ENCODE measurements at places on chromosomes 2 and 18.

- DNase-seq = no peak
Observed at GRCh38 chr2:8520791-8521344, 161.0 kb upstream of the ID2 start.

GRCh38 chr2:135798762-135799161 lies 38.2 kb downstream of the LCT start:
- DNase-seq = no peak

DNA sequence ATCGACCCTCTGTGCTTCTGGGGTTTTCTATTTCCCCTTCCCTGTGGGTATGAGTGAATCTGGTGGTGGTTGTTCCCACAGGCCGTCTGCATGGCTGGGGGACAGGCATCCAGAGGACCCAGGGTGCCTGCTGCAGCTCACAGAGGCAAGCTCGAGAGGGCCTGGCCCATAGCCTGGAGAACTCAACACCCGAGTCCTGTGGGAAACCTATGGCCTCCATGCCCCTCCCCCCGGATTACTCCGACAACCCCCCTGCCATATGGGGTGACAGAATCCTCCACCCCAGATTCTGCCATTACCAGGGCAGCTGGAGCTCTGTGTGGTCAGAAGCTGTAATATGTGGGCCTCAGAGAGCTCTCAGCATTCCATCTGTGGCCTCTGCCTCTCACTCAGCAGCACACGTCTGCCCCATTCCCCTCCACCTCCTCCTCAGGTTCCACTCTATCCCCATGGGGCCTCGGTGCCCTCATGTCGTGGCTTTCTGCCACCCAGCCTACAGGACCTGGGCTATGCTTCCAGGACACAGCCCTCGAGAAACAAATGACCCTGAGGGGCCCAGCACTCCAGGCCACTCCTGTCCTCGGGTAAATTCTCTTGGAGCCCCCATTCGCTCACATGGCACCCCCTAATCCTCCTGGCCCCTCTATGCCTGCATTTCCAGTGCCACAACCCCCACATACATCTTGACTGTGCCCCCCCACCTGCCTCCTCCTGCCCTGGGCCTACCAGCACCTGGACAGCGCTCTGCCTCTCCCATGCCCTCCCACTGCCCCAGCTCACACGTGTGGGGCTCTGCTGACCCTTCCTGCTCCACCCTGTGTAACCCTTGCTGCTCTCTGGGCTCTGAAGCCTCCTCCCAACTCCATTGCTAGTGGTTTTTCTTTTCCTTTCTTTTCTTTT lies 3.6 kb downstream of the MZT2A start:
- no peak for DNase-seq

DNA sequence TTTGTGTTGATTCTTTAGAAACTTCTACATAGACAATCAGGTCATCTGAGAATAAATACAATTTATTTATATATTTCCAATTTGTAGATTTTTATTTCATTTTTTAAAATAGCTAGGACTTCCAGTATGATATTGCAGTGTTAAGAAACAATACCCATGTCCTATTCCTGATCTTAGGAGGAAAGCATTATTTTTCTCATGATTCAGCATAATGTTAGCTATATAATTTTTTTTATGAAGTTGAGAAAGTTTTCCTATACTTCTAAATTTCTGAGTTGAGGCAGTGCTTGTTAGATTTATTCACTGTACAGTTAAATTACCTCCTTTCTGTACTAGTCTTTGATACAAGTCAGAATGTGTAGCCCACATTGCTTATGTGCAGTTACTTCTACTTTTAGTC lies 595.7 kb upstream of the HS6ST1 start:
- DNase-seq = no peak

DNA sequence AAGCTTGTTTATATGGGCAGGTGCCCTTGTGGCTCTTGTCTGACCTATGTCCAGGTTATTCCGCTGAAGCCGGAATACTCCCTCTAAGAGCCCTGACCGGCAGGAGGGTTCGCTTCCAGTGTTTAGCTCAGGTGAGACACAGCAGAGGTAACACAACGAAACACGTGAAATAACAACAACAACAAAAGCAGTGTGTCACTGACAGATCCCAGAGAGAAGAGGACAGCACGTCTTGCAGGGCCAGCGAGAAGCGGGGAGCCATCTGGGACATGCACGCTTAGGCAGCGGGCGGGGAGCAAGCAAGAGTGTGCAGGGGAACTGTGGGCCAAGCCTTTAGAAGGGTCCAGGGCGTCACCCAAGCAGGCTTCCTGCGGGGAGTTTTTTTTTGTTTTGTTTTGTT lies 17.1 kb upstream of the ZDBF2 start:
- DNase-seq = no peak

DNA sequence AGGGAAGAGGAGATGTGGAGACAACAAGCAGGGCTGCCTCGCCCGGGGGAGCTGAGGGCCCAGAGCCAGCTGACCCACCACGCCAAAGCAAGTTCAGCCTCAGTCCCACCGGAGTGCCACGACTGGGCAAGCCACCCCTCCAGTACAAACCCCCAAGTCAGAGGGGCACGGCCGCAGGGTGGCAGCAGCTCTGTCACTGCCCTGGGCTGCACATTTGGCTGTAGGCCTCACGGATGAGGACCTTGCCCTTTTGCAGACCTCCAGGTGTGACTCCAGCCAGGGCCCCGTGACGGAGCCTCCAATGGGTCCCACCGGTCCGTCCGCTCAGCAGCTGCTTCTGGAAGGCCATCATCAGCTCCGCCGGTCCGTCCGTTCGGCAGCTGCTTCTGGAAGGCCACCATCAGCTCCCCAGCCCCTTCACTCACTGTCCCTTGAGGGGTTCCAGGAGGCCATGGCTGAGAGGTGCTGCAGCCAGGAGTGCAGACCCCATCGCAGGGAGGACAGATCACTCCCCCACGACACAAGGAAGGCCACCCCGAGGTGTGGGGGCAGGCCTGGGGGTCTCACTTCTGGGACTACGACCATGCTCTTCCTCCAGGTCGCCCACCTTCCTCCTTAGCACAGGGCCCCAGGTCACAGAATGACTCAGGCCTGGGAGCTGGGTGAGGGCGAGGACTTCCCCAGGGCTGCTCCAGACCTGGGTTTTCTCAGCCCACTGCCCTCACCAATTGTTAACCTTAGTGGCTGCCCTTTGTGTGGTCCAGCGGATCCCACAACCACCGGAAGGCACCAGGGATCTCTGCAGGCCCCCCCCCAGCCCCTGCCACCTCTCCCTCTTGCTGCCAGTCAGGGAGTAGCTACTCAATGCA lies 24.6 kb upstream of the STK25 start:
- DNase-seq = no peak

GRCh38 chr2:168397629-168398028 lies 58.4 kb upstream of the CERS6 start:
- DNase-seq = no peak

GRCh38 chr2:693606-694005 lies 16.4 kb upstream of the TMEM18 start:
- DNase-seq = no peak

- no peak for DNase-seq
Observed at GRCh38 chr18:44796429-44797428, 116.0 kb downstream of the SETBP1 start.

- DNase-seq = no peak
Observed at GRCh38 chr2:232903989-232904388, 33.9 kb downstream of the SNORC start.

- DNase-seq = no peak
Observed at GRCh38 chr2:9494081-9494480, 19.7 kb downstream of the IAH1 start.

GRCh38 chr2:44953499-44953883 lies 12.0 kb downstream of the SIX3 start:
- no peak for DNase-seq

DNA sequence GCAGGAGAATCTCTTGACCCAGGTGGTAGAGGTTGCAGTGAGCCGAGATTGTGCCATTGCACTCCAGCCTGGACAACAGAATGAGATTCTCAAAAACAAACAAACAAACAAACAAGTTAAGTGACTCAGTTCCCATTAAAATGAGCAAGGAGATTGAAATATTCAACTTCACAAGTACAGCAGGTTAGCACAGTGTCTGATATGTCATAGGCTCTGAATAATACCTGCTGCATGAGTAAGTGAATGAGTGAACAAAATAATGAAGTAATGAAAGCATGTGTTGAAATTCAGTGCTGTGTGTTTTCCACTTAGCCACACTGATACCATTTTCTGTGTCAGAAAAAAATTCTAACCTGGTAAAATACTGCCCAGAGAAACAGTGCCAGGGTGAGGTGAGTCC lies 41.9 kb upstream of the SETBP1 start:
- DNase-seq = no peak

- no peak for DNase-seq
Observed at GRCh38 chr2:20175267-20175666, 49.7 kb downstream of the SDC1 start.

GRCh38 chr2:46297546-46298271 lies 502 bp downstream of the EPAS1 start:
- no peak for DNase-seq

DNA sequence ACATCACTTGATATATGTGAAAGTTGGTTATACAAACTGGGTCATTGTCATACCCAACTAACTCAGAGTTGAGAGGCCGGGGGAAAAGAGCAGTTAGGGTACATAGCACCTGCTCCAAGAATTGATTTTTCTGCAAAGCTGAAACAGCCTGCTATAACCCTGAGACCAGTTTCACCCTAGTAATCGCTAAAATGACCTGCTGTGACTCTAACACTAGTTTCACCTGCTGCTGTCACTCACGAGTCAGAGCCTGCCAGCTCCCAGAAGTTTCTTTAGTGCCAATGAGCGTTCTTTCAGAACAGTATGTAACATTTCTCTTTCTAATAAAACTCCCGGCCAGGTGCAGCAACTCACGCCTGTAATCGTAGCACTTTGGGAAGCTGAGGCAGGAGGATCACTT lies 28.0 kb downstream of the SRSF7 start:
- no peak for DNase-seq

DNA sequence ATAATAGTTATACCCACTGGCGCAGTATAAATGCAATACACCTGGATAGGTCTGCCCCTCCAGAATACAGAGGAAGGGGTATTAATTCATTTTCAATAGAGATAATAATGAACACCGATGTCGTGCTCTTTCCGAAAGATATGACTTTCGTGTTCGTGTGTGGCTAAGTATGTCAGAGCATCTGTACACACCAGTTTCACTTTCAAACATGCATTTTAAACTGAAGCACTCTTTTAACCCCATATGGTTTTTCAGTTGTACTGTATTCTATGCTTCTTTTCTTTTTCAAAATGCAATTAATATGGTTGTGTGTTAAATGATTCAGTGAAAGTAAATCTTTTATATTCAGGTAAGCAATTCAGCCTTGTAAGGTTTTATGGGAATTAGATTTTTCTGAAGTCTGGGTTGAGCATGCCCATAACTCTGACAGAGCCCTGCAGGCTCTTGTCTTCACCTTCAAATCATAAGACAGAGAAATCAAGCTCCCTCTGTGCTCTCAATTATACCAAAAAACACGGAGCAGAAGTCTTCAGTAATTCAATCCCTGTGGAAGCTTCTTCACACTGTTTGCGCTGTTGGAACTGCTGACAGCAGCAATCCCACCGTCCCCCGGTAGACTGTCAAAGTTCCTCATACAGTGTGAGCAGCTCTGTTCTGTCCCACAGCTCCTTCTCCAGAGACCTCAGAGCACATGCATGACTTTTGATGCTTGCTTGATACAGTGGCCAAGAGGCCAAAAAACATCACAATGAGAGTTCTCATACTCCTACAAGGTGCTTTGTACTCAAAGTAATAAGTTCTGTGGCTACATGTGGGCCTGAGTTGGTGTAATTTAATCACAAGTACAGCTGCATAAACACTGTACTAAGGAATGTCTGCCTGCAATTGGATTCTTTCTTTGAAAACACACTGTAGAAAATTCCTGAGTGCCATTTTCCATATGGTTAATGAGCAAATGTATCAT lies 186.8 kb downstream of the ZNF521 start:
- no peak for DNase-seq

GRCh38 chr2:173008786-173009185 lies 66.9 kb upstream of the MAP3K20 start:
- DNase-seq = no peak

- no peak for DNase-seq
Observed at GRCh38 chr2:140695155-140695554, 1435.7 kb downstream of the LRP1B start.

DNA sequence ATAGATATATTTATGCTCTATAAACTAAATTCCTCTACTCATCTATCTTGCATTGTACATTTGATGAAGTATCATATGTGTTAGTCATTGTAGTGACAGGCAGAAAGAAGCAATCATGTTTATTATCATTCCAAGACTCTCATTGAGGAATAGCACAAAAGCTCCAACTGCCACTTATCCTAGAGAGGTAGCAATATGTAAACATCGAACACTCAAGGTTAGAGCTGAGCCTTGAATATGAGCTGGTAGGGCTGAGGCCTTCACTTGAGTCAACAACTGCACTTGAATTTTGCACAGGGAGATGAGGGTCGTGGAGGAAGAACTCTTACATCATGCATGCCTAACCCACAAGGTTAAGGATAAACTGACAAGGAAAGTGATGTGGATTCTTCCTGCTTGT lies 900.9 kb downstream of the CPS1 start:
- DNase-seq = no peak

DNA sequence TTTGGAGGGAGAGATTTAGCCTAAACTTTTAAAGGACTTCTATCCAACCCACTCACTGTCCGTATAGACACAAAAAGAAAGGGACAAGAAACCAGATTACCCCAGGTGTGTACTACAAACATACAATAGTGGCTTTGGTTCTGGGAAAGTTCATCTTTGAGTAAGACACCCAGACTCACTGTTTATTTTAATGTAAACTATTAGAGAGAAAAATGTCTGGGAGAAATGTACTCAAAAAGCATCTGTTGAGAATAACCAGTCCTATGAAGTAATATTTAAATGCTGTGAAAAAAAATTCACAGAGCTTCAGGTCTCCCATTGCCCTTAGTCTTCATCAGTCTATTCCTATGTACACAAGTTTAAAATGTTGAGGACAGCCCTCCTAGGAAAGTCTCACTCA lies 107.5 kb downstream of the SLC8A1 start:
- no peak for DNase-seq

GRCh38 chr2:239236043-239236807 lies 164.6 kb downstream of the HDAC4 start:
- DNase-seq = no peak

- DNase-seq = peak; percentile 77
Observed at GRCh38 chr18:23422751-23423418, 30.2 kb upstream of the RIOK3 start.
